ENCODE measurements at places on chromosomes 3 and 15.

- DNase-seq, result no peak
These were observed 2.0 kb downstream of the CIB2 start for GRCh38 chr15:78129077-78129750.

GRCh38 chr3:103048068-103048722, 613.4 kb downstream of the ZPLD1 start:
- peak; percentile 38 for DNase-seq

DNA sequence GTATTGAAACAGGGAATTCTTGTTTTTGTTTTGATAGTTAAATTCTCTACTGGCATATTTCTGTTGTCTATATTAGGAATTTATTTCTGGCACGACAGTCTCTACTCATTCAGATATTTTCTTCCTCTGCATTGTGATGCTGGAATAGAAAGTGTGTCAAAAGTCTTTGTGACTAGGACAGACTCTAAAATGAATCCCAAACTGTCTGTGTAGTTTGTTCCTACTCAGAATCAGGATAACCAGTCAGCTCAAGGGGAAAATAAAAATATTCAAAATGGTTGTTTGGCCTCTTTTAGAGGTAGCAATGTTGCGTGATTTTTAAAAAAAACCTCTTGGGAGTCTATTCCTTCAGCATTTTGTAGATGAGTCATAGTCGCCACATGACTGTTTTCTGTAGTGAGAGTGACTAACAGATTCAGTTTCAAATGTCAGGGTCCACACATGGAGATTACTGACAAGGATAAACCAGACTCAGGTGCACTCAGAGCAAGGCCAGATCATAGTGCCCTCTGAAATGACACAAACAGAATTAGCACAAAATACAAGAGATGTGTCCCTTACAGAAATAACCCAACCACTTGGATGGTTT, 13.1 kb downstream of the SLC7A14 start:
- DNase-seq, result peak; percentile 87

- DNase-seq, result no peak
These were observed 2.1 kb downstream of the SCN5A start for GRCh38 chr3:38647217-38647970.

DNA sequence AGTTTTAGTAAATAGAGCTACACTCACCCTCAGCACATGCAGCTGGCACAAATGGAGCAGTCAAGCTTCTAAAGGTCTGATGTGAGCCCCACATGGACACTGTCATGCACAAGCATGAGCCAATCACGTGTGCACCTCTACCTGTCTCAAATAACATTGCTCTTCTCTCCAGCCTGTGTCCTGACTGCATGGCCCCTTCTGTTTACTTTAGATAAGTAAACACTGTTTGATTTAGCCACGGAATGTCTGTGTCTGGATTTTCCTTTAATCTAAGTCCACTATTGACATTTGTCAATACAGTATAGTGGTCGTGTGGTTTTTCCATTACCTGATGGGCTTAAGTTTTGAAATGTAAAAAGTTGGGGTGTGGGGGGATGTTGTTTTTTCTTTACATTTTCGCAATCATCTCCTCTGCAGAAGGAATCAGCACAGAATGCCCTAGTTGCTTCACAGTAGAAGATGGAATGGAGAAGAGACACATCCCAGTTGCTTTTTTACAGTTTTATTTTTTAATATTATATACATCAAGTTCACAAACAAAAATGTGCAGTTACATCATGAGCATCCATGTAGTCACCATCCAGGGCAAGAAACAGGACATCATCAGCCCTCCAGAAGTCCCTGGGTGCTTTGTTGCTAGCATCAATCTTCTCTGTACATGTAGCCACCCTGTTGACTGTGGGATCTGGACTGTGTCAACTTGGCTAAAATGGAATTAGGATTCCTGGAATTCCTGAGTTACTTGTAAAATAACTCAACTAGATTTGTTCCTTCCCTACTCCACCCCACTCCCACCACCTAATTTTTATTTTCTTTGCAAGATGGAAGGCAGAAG, 146.1 kb downstream of the UACA start:
- DNase-seq, result no peak

DNA sequence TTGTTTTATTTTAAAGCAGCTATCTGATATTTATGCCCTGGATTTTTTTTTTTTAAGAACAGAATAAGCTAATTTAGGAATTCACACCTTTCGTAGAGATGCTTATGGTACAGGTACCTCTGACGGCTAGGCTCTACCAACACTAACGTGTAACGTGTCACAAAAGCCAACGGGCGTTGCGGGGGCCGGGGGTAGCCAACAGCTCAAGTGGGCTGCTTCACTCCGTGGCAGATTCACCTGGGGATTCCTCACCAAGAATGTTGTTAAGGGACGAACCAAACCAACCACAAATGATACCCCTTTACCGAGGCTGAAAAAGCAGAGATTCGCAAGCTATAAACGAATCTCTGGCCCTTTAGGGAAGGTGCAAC, 1.0 kb downstream of the TMCC1 start:
- no peak for DNase-seq
